BJ (cell line): ENCODE measurements at places on chromosomes 13 and 19.

DNA sequence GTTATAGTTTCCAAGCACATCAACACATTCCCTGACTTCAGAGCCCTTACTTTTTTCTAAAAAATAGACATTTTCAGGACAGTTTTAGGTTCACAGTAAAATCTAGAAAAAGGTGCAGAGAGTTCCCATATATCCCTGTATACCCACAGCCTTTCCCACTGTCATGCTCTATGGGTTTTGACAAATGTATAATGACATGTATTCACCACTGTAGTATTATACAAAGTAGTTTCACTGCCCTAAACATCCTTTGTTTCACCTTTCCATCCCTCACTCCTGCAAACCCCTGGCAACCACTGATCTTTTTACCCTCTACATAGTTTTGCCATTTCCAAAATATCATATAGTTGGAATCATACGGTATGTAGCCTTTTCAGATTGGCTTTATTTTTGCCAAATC lies 15.6 kb downstream of the NAA16 start:
- no peak for DNase-seq

DNA sequence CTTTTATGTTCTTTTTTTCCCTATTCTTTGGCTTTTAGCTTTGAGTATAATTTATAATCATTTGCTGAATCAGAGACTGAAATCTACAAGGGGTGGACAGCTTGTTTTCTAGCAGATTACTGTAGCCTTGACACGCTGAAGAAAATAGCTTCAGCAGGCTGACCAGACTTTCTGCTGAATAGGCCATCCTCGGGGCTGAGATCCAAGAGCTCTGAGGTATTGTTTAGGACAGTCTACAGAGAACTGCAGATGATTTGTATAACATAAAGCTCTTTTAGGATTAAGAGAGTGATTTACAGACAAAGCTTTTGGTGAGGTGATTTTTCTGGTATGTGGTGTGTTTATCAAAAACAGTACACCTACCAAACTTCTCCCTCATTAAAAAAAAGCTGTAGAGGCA lies 16.8 kb downstream of the POLR1D start:
- no peak for DNase-seq

DNA sequence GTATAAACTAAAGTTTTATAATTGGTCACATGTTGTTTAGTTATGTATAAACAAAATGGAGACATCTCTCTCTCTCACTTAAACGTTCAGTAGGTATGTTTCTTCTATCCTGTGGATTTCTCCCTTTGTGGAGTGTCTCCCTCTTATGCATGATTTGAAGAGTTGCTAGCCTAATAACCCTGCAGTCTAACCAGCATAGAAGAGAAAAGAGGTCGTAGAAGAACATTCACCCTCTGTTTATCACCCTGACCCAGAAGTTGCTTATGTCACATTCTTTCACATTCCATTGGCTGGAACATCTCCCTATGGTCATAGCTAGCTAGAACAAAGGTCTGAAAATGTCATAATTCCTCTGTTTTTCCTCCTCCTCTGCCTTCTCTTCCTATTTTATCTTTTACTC lies 176.8 kb upstream of the PCDH20 start:
- DNase-seq: no peak

DNA sequence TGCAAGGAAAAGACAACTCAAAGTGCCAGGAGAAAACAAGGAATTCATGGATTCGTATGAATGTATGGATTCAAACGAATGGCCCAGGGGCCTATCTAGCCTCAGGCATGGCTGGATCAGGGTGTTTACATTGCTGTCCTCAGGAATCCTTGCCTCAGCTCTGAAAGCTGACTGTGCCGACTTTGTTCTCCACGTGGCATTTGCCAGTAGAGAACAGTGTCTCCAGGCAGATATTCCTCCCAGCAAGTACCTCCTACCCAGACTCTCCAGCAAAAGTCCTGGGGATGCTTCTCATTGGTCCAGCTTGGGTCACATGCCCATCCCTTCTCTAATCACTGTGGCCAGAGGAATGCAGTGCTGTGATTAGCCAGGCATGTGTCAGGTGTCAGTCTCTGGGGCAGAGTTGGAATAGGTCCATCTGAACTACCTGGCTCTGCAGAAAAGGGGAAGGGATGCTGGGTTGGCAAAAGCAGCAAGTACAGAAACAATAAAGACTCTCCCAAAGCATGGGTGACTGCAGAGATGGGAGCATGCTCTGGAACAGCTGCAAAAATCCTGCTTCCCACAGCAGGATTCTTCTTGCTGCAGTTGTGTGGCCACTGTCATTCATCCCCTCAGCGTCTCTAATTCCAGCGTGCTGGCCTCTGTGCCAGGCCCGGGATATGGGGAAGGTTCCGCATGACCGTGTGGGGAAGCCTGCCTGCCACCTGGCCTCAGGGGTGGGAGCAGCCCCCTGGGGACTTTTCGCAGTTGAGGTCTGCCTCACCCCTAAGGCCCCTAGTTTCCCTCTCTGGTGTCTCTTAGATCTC lies 30.0 kb downstream of the CCNE1 start:
- DNase-seq: no peak

DNA sequence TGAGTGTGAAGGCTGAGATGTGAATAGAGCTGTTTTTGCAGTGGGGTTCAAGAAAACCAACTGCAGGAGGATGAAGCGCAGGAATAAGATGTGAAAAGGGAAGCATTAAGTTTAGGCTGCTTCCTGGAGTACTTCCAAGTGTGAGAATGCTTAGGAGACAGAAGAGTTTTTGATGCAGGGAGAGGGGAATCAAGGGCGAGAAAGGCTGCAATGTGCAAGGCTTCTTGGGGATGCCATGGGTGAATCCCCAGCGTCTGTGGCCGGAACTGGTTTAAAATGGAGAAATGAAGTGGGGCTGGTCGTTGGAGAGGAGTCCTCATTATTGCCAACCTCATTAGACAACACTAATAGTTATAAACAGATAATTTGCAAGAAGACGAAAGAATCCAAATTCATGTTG lies 764.9 kb downstream of the LIG4 start:
- DNase-seq: no peak

DNA sequence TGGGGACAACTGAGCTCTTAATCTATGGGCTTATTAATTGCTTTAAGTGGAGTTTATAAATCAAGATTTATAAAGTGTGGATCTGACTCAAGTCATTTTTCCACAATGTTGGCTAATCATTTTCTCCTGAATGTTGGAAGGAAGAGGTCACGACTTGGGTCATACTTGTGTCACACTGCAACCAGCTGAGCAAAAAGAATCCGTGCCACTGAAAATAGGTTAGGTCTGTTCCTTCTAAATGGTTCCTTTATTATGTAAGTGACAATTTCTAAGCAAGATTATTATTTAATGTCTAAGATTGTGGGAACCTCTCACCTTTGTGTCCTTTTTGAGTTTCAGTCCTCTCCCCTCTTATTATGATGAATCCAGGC lies 178.6 kb downstream of the SHISA2 start:
- DNase-seq: no peak

DNA sequence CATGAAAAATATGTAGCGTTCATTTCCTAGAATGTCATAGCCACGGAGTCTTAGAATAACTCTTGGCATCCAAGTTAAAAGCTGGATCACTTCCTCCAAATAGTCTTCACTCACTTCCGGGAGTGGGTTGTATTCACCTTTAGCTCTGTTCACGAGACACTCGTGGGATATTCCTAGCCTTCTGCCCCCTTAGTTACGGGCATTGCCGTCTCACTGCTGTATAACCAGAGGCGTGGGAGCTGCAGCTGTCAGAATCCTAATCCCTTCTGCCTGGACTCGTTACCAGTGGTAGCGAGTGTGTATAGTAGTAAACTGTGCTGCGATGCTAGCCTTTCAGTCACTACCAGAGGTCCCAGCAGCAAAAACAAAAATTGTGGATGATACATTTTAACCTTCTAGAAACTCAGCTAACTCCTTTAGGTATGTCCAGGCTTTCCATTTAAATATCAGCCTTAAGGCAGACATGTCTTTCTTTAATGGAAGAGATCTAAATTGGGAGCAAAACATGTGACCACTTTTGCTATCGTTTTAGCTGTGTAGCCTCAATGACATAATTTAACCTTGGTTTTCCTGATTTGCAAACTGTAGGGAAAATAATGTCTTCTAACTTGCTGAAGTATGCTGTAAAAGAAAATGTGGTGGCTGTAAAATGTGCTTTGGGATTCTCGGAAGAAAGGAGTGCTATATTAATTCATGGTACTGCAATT lies 34.1 kb downstream of the ERCC5 start:
- no peak for DNase-seq

- no peak for DNase-seq
These were observed 32.9 kb downstream of the RXFP2 start for GRCh38 chr13:31772231-31772630.

- DNase-seq: no peak
These were observed 2.7 kb downstream of the B3GNT3 start for GRCh38 chr19:17797424-17798201.

GRCh38 chr19:46759817-46760333 lies 13.6 kb upstream of the STRN4 start:
- peak; percentile 99 for DNase-seq

GRCh38 chr13:55439450-55439849 lies 1701.3 kb upstream of the PRR20A start:
- DNase-seq: no peak

GRCh38 chr19:11495481-11495880 lies 10.2 kb downstream of the ZNF653 start:
- DNase-seq: no peak

GRCh38 chr13:43129511-43130110 lies 106.2 kb downstream of the DNAJC15 start:
- no peak for DNase-seq

DNA sequence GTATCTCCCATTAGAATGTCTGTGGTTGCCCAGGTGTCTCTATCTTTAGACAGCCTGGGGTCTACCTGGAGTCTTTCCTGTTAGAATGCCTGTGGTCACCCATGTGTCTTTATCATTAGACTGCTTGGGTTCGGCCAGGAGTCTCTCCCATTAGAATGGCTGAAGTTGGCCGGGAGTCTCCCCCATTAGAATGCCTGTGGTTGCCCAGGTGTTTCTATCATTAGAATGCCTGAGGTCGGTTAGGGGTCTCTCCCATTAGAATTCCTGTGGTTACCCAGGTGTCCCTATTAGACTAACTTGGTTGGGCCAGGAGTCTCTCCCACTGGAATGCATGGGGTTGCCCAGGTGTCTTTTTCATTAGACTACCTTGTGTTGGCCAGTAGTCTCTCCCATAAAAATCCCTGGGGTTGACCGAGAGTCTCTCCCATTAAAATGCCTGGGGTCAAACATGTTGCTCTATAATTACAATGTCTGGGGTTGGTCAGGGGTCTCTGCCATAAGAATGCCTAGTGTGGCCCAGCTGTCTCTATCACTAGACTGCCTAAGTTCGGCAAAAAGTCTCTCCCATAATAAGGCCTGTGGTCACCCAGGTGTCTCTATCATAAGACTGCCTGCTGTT lies 1448.7 kb downstream of the UQCRFS1 start:
- no peak for DNase-seq

DNA sequence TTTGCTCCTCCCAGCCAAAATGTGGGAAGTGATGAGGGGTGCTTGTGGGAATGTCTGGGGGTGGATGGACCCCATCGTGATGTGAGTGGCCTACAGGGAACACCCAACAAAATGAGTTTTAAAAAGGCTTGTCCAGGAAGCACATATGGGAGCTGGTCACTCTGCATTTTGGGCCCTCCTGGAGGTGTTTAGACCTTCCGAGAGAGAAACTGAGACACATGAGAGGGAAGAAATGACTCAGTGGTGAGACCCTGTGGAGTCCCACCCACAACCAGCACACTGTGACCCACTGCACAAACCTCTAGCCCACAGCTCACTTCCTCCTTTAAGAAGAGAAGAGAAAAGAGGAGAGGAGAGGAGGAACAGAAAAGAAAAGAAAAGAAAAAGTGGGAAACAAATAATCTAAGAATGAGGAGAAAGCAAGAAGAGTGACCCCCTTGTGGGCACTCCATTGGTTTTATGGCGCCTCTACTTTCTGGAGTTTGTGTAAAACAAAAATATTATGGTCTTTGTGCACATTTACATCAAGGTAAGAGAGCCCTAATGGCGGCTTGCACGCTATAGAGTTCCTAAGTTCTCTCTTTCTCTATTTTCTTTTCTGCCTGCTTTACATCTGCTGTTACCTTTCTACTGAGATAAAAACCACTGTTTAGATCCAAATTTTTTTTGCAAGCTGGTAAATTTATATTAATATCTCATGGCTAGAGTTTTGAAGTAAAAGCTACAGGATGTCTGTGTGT lies 13.3 kb upstream of the LILRB1 start:
- DNase-seq: no peak

DNA sequence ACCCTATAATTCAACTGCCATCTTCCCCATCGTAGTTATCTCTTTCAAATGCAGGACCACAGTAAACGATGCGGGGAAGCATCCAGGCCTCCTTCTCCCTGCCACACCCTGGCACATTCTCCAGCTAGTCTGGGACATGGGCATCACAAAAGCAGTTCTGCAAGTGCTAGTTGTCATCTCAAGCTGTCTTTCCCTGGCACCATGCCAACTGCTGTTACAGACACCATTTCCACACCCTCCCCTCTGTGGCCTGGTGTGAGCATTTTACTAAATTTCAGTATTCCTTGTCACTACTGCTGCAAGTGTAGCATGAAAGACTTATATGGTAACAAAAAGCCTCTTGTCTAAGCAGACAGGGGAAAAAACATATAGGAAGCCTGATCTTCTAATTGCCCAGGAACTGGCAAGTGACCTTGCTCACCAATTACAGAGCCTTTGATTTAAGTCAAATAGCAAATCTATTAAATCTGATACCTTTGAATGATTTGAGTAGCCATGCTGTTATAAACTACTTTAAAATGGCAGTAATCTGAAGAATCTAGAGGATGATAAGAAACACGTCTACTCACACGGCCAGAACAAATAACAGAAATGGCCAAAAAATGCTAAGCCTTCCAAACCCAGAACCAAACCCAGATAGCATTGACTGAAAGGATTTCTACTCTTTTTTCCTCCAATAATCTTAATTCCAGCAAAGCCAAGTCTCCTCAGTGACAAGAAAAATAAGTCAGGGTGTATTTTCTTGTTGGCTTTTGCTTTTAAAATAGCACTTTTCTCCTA lies 179.0 kb downstream of the NUFIP1 start:
- DNase-seq: no peak

DNA sequence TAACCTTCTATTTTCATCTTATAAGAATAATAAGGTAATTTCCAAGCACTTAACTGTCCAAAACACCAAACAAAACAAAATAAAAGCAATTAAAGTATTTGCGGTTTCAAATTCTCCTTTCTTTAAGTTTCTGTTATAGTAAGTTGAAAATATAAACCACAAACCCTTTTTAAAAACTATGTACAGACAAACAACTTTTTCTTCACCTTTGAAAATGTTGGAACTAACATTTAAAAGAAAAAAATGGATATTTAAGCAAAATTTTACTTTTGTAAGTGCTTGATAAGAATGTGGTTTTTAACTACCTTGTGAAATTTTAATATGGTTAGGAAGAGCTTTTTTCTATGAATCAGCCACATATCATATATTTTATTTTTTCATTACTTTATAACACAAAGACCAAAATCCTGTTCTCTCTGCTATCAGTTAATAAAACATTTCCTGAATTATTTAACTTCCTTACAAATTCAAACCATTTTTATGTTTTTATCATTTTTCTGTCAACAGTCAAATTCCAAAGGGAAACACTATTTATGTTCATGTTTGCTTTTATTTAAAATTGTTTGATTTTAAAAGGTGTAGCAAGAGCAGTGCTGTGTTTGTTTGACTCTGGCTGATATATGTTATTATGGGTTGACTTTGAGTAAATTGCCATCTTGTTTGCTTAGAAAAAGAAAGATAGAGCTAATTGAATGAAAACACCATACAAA lies 554.1 kb upstream of the KLHL1 start:
- no peak for DNase-seq
